ENCODE measurements at places on chromosomes 12 and 14.

- no peak for DNase-seq
Observed at GRCh38 chr14:34359420-34360117, 102.5 kb downstream of the SPTSSA start.

DNA sequence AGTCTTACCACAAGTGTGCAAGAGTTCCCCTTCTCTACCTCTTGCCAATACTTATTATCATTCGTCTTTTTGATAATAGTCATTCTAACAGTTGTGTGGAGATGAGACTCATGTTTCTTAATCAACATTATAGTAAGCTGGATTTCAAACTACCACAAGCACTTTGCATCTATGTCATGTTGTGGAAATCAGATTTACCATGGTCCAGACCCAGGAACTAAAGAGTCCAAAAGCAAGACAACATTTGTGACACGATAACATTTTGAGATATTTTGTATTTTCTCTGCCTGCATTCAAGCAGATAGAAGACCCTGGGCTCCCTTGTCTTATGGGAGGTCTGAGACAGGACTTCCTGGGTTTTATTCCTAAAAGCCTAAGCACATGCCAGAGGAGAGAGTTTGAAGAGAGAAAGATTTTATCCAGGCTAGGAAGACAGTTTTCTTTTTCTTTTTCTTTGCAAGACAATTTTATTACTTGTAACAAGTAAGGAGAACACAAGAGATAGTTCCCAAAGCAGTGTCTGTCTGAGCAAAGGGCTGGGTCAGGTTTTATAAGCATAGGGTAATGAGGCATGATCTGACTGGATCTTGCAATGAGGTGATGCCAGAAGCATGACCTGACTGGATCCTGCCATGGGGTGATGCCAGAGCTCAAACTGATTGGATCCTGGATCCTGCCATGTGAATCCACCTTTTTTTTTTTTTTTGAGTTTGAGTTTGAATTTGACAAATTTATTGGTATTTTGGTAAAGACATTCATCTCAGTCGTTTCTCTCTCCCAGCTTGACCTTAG is 180.5 kb upstream of the HMGA2 start:
- no peak for DNase-seq

- no peak for DNase-seq
Observed at GRCh38 chr12:105854071-105854470, 284.7 kb downstream of the NUAK1 start.

DNA sequence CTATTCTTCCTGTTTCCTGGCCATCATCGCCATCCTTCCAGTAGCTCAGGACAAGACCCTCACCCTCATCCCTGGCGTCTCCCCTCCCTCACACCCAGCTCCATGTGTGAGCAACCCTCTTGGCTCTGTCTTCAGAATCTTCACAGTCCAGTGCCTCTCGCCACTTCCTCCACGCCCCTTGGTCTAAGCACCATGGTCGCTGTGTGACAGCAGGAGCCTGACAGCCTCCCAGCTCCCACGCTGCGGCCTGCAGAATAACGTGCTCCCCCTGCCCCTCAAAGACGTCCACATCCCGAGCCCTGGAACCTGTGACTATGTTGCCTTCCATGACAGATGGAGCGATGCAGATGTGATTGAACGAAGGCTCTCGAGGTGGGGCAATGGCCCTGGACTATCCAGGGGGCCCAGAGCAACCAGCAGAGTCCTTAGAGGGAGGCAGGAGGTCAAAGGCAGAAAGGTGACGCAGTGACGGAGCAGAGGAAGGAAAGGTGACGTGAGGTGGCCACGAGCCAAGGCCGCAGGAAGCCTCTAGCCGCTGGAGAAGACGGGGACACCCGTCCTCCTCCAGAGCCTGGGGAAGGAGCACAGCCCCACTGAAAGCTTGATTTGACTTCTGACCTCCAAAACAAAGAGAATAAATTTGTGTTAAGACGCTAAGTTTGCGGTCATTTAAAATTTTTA is 139.8 kb downstream of the CALM1 start:
- no peak for DNase-seq
